Caudate nucleus (tissue), 63 donors: ENCODE measurements at places on chromosomes 13 and 19.

DNA sequence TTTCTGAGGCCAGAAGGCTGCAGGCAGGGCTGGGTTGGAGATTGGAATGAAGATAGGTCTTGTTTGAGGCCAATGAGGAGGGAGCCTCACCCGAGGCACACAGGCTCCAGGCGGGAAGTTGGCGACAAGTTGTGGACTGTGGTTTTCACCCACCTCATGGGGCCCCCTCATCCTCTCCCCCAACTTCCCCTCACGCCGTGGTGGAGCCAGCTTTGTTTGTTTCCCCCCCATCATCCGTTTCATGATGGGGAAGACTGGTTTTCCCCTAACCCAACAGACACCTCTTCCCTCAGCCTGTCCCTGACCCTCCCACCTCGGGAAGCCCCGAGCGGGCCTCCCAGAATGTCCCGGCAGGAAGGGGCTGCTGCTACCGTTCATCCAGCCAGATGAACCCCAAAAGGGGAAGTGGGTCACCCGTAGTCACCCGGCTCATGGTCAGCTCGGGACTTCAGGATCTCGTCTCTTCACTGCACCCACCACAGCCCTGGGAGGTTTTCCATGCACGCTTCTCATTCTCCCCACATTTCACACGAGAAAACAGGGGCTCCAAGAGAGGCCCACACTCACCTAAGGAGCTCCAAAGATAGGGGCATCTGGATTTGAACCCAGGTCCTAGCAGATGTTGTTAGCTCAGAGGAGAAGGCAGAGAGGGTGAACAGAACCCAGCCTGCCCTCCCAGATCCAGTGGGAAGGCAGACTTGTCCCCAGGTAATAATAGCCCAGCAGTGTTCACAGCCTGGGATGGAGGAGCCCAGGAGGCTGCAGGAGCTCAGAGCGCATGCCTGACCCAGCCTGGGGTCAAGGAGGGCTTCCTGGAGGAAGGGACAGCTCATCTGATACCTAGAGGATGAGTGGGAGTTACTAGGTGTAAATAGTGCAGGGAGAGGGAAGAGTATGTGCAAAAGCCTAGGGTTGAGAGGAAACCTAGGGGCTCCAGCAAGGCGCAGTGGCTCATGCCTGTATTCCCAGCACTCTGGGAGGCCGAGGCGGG is 23.5 kb downstream of the CEACAM16 start:
- DNase-seq = no peak

GRCh38 chr13:67238277-67238859 is 8.2 kb upstream of the PCDH9 start:
- DNase-seq = no peak

- DNase-seq = no peak
Observed at GRCh38 chr19:42281827-42282762, 13.0 kb downstream of the CIC start.

DNA sequence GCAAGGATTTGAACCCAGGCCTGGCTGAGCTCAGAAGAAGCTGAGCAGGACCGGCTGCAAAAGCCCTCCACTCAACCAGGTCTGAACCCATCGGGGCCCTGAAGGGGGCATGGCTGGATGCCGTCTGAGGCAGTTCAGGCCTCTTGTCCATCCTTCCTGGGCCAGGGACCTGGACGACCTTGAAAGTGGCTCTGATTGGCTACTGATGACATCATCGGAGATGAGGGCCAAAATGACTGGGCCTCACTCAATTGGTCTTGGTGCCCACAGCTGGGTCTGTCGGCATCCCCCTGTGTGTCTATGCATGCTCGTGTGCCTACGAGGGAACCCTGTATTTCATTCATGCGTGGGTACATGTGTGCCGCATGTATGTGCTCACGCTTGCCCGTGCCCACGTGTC is 71.8 kb downstream of the PTPRS start:
- no peak for DNase-seq

DNA sequence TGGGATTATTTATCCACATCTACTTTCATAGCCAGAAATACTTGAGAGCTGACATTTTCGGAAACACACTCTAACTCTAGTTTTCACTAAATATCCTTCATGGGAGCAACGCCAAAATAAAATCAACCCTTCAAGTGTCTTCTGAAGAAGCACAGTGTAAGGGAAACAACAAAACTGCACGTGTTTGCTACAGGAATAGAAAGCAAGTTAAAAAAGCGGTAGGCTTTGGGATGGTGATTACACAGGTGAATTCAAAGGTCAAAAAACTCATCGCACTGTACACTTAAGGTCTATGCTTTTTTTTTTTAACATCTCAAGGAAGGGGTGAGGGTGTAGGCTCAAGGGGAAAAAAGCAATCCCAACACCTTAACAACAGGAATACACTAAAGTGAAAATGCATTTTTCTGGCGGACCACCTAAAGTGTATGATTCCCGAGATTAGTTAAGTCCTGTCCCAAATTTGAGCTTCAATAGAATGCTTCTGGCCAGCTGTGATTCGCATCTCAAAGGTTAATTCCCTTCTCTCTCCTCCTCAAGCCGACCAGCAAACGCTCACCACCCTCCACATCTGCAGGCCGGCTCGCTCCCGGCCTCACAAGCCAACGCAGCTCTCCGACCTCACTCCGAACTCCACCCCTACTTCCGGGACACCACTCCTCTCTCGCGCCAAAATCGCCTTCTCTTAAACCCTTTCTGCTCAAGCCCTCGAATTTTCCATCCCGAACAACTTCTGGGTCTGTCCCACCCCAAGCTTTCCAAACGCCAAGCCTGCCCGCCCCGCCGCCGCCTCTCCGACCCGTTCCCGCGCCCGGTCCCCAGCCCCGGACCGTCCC is 1.1 kb downstream of the ARGLU1 start:
- no peak for DNase-seq

DNA sequence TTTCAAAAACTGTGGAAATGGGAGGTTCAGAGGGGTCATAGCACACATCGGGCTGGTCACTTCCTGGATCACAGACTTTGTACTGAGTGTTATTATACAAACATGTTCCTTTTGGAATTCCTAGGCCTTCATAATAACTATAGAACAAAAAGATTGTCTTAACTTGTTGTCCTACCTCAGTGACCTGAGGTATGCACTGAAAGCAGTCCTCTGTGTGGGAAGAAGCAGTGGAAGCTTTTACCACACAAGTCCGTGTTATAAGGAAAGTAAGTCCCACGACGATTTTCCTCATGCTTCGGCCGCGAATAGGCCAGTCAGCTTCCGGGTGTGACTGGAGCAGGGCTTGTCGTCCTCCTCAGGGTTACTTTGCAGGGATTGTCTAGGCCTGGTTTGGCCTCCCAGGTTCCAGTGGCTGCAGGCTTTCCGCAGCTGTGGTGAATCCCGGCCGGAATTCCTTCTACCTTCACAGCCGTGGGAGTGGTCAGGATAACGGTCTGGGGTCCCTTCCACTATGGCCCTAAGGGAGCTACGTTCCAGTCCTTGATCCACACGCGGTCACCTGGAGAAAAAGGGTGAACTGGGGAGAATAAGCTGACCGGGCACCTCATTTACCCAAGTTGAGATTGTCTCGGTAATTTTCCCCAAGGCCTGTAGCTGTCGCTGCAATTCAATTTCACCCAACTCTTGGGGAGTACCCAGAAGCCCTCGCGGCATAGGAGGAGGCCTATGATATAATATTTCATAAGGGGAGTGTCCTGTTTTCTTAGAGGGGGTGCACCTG is 16.0 kb downstream of the NAPSA start:
- no peak for DNase-seq

- DNase-seq = no peak
Observed at GRCh38 chr13:31878495-31878894, 139.2 kb downstream of the RXFP2 start.

- DNase-seq = no peak
Observed at GRCh38 chr19:41616792-41617621, 9.9 kb downstream of the CEACAM4 start.

DNA sequence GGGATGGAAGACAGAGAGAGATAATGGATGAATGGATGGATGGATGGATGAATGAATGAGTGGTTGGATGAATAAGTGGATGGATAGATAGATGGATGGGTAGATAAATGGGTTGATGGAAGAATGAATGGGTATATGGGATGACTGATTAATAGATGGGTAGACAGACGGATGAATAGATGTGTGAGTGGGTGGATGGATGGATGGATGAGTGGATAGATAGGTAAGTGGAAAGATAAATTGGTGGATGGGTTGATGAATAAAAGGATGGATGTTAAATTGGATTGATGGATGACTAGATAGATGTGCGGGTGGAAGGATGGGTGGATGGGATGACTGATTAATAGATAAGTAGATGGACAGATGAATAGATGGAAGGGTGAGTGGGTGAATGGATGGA is 1.4 kb downstream of the CASP14 start:
- no peak for DNase-seq

- DNase-seq = peak; percentile 95
Observed at GRCh38 chr19:55452749-55453346, 8.6 kb downstream of the ISOC2 start.

DNA sequence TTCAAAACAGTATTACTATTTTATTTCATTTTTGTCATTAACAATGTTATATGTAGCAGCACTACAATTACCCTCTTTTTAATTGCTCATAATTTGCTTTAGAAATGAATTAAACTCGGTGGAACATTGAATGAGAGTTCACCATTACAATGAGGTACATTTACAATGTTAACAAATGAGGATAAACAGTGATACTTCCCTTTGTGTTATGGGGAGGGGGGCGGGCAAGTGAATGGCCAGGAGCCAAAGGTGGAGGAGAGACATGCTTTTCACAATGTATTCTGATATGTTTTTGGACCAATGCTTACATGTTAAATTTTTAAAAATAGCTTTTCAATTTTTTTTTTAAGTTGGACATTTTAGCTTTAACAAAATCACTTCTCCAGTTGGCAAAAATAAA is 34.2 kb downstream of the NALCN start:
- DNase-seq = no peak
